ENCODE measurements at places on chromosomes 3 and 15.

DNA sequence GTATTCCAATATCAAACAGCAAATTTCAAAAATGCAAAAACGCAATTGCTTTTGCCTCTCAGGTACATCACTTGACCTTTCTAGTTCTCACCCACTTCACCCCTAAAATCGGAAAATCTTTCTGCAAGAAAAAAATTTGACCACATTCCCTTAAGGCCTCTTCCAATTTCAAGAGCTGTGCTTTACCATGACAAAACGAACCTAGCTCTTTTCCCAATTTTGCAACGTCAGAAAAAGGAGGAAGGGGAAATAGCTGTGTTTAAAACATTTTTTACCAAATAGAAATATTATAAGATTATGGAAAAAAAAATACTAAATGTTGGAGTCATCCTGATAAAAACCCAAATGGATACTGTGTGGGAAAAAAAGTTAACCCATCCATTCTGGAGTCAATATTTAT, 1.1 kb upstream of the NR2C2 start:
- no peak for ATAC-seq

DNA sequence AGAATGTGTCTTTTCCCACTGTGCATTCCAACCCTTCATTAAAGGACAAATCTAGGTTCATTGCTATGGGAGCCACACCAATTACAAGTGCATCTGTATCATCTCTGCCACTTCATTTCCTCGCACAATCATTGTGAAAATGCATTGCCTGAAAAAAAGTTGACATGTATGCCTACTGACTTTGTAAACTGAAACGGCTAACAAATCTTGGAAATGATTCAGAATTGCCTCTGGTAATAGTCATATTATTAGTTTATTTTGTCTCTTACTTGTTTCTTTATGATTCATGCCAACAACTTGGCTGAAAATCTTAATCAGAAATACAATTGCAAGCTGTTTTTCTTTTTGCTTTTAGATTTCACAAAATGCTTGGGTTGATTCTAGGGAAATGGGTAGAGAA, 497.1 kb downstream of the ZIC1 start:
- ATAC-seq, result no peak

DNA sequence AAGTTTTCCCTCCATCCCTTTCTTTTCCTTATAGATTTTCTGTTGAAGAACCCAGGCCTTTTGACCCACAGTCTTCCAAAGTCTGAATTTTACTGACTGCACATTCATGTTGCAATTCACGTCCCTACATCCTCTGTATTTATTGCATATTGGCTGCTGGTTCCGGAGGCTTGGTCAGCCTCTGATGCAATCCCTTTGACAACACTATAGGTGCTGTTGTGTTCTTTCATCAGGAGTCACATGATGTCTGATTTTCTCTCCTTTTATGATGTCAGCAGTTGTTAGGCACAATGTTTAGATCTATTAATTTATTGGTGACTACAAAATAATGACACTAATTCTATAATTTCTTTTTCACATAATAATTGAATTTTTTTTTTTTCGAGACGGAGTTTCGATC, 8.7 kb downstream of the CYP1A1 start:
- ATAC-seq, result no peak

- no peak for ATAC-seq
Observed at GRCh38 chr15:73779974-73780373, 26.8 kb upstream of the INSYN1 start.

- ATAC-seq, result peak; percentile 75
Observed at GRCh38 chr15:24772686-24773373, 97.3 kb downstream of the NPAP1 start.

GRCh38 chr3:4755566-4755965, 223.7 kb upstream of the BHLHE40 start:
- no peak for ATAC-seq

- no peak for ATAC-seq
Observed at GRCh38 chr3:80733522-80734176, 965.9 kb upstream of the ROBO1 start.

DNA sequence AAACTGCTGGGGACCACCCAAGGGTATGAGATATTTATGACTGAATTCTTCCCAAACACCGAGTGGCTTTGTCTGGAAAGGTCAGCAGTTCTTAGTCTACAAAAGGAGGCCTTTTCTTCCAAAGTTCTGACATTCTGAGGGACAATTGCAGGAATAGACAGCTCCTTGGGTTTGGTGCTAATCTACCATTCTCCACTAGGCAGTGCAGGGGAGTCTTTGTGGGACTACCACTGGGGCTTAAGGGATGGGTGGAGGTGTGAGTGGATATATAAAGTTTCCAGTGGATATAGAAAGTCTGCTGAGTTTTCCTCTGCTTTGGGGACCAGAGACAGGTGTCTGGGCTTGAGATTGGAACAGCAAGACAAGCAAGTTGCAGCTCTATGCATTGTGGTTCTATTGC, 62.7 kb downstream of the EXOG start:
- no peak for ATAC-seq

DNA sequence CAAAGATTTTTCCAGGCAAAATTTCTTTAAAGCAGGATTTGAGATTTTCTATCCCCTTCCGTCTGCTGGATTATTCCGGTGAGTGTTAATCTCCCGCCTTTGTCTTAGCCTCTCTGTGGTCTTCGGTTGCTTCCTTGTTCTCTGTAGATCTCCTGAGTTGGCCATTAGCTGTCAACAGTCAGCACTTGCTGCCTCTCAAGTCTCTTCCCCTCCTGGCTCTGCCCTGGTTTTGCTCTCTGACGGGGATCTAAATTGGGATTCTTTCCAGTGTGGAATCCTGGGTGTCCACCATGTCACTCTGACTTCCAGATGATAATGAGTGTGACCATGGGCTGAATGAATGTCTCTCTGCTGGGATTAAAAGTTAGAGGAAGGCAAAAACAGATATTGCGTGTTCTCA, 121.5 kb downstream of the IGF1R start:
- ATAC-seq, result no peak

GRCh38 chr15:100101426-100102089, 240.2 kb downstream of the ADAMTS17 start:
- no peak for ATAC-seq

GRCh38 chr3:195748661-195749060, 27.9 kb downstream of the MUC20 start:
- ATAC-seq, result no peak

DNA sequence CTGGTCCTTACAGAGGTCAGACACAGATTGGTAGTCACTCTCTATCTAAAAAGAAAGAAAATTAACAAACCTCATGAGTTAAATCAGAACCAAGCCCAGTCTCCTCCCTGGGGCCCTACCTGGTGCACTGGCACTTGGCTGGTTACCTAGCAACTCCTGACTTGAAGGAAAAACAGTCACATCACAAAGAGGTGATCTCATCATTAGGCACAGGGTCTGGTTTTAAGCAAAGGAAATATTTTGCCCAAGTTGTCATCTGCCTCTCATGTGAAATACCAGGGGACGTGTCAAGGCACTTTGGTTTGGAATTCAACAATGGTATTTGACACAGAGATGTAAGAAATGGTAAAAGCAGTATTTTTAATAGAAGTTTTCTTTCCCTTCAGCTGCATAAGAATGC, 47.7 kb upstream of the FMN1 start:
- ATAC-seq, result peak; percentile 74

- no peak for ATAC-seq
Observed at GRCh38 chr3:185701611-185702261, 115.6 kb downstream of the SENP2 start.
